T1000 (cell line): ENCODE measurements at places on chromosomes 16 and 17.

DNA sequence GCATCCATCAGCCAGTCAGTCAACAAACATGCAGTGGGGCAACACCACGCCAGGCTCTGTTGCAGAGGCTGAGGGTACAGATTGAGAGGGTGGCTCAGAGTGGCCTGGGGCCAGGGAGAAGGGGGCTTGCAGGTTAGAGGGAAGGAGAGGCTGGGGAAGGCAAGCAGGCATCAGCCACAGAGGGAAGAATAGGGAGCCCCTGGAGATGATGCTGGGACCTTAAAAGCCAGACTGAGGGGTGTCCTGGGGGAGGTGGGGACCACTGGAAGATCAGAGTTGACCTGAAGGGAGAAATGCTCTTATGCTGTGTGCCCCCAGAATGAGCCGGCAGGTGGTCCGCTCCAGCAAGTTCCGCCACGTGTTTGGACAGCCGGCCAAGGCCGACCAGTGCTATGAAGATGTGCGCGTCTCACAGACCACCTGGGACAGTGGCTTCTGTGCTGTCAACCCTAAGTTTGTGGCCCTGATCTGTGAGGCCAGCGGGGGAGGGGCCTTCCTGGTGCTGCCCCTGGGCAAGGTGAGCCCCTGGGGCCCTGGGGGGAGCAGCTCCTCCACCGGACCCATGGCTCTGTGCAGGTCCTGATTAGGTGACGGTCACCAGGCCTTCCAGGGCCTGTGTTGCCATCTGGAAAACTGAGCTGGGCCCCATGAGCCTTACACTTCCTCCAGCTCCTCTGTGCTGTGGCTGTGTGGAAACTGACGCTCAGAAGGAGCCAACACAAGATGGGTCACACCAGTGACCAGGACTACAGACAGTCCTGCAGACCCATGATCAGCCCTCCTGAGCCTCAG lies 1.7 kb downstream of the CORO1A start:
- DNase-seq: no peak

DNA sequence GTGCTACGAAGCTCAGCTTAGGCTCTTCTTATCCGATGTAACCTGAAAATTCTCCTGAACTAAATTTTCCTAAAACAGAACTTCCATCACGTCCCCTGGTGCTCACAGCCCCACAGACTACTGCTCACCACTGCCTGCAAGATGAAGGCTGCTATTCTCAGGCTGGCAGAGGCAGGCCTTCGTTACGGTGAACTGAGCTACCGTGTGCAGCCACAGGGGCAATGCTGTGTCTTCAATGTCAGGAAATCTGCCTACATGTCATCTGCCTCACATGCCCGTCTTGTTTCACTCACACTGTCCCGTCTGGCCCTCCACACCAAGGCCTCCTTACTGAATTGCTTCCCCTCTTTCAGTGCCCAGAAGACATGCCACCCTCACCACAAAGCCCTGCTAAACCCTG lies 15.9 kb downstream of the EMC8 start:
- DNase-seq: no peak

GRCh38 chr17:28372945-28373274 lies 1.4 kb downstream of the SARM1 start:
- no peak for DNase-seq

DNA sequence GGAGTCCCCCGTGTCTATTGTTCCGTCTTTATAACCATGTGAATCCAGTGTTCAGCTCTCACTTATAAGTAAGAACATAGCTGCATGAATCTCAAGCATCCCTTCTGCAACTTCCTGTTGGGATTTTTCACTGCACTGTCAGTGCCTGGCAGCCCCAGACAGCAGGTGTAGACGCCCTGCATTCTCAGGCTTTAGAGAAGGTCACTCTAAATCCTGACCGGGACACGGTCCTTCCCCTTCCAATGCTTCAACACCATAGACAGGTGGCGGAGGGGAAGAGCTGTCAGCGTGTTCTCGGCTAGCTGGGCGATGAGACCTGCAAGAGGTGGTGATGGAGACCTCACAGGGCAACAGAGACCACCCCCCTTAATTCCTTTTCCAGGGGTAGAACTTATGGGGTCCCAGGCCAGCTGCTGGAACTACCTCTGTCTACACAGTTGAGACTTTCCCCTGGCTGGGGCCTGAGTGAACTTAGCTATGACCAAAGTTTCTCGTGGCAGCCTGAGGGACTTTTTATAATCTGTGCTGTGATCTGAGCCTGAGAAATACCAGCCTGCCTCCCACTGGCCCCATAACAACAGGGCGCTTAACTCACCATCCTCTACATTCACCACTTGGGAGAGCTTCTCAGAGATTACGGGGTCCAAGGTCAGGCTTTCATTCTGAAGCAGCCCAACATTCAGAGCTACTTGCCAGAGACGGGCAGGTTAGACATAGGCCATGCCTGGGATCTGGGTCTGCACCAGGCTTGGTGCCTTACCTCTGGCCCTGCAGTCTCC lies 143.2 kb upstream of the TNRC6C start:
- DNase-seq: no peak

DNA sequence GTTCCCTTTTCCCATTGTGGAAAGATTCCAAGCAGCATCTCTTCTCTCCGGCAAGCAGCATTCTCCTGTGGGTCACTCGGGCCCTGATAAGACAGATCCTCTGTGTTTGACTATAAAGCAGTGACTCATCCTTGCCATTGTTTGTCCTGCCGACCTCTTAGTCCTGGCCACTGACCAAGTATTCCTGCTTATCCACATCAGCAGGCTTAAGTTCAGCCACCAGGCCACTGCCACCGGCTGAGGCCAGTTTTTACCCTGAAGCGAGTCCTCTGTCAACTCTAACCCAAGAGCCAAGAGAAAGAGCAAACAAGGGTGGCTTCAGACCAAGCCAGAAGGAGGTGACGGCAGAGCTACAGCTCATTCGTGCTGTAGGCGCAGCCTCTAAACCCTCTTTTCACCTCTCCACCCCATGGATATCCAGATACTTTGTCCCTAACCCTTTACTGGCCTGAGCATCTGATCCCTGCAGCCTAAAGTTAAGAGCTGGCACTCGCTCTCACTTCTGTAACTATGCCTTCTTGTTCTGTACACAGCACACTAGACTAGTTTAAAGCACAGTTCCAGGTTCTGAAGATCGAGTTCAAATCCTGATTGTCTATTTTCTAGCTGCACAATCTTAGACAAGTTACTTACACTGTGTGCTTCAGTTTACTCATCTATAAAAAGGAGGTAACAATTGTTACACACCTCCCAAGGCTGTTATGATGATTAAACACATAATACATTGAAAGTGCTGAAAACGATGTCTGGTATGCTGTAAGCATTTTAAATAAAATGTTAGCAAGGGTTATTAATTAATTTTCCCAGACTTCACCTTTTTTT lies 31.0 kb downstream of the SOX9 start:
- DNase-seq: peak; percentile 43

DNA sequence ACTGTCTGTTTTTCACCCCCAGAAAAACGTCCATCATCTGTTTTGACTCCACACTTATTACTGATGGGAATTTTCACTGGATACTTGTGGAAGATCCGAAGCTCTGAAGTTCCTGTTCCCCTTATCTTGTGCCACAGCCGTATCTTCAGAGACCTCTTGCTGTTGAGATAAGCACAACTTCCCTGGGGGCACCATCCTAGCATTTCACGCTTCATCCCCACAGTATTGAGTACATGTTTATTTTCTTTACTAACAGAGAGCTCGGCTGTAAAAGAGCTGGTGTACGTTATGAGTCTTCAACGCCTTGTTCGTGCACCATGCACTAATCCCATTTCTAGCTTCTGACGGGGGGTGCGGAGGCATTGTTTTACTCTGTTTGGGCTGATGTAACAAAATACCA lies 813.6 kb upstream of the EEF2KMT start:
- no peak for DNase-seq

DNA sequence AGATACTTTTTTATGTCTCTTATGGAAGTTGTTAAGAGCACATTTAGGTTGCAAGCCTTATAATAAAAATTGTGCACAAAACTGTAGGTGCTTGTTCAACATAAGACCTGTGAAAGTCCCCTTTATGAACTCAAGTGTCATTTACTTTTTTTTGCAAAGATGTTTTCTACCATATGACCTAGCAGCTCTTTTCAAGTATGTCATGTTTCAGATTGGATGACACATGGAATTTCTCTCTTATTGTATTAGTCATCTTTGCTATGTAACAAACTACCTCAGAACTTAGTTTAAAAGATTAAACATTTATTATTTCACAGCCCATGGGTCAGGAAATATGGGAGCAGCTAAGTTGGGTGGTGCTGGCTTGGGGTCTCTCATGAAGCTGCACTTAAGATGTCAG lies 57.9 kb downstream of the PHKB start:
- DNase-seq: no peak

GRCh38 chr17:3753624-3754023 lies 29.9 kb downstream of the HASPIN start:
- no peak for DNase-seq

DNA sequence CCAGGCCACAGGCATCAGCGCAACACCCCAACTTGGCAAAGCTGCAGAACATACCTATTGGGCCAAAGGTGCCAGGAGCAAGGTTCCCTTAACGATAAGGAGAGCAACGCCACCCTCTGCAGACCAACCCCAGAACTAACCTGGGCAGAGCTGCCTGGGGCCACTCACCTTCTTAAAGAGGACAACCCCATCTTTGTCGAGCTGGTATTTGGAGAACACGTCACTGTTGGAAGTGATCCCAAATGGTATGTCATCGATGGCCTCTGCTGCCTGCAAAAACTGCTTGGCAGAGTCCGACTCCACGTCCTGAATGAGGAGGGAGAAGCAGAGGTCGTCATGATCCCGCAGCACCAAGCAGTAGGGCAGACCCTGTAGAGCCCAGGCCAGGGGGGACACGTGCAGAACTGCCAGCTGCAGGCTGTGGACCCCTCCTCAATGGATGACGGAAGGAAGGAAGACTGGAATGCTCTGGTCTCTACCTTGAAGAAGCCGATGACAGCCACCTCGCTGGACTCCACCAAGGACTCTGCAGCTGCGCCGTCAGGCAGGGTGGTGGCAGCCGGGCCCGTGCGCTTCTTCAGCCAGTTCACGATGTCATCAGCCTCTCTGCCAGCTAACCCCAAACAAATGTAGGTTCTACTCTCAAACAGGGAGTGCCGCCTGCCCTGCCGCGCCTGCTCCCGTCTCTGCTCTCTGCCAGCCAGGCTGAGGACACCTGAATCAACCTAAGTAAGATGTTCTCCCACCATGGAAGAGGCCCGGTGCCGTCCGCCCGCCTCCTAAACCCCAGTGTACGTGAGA lies 5.2 kb downstream of the P4HB start:
- no peak for DNase-seq
